Hematopoietic multipotent progenitor cell treated with erythropoietin and hydrocortisone succinate and interleukin-3 and kit ligand, for 4 days (in vitro differentiated cells): ENCODE measurements at places on chromosomes 2 and 18.
A peak's percentile ranks its signal among the peaks of the same experiment; 100 is the strongest.

- DNase-seq: no peak
These were observed 239.1 kb downstream of the MTX2 start for GRCh38 chr2:176508374-176508773.

- peak; percentile 34 for DNase-seq
These were observed 267.9 kb downstream of the LPIN1 start for GRCh38 chr2:12014088-12014960.

DNA sequence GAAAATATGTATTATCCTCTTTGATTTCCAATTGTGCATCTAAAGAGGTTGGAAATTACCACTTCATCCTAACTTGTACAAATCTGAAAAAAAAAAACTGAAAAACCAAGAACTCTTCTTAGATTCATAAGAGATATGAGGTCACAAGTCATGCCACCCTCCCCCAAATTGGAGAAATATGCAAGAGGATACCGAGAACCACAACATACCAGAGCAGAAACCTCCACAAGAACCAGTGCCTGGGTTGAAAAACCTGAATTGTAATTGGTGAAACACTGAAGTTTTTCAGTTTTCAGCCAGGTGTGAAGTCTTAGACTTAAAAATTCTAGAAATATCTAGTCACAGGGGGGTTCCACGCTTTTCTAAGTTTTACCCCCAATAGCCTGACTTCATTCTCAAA lies 1029.5 kb upstream of the LRRTM1 start:
- DNase-seq: no peak

DNA sequence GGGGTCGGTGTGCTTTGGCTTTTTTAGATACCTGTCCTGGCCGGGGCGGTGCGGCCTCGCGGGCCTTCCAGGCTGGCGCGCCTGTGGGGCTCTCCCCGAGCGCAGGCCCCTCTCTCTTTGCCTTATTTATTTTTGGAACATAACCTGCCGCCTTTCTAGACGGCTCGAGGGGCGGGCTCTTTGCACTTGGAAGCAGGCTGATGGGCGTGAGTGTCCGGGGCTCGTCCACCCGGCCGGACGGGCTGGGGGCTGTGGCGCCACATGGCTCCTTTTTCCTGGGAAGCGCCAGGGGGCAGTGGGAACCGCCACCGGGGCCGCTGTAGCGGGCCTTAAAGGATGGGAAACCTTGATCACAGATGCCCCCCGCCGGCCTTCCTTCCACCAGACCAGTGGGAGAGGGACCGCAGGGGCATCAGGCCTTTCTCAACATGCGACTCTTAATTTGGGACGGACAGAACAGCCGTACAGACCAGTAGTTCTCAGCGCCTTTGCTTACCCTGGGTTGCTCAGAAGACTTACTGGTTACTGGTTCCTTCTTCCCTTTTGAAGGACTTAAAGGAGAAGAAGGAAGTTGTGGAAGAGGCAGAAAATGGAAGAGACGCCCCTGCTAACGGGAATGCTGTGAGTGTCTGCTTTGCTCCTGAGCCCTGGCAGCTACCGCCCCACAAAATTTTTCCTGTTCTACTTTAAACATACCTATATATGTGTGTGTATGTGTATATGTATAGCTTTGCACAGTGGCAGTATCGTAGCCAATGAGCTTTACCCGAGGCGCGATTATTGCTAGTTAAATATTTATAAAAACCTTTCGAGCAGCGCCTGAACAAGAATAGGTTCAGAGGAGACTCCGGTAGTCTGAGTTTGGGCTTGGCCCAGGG lies 2.7 kb downstream of the PTMA start:
- DNase-seq: peak; percentile 53

- no peak for DNase-seq
These were observed 16.9 kb downstream of the CROCC2 start for GRCh38 chr2:240922982-240923537.

- no peak for DNase-seq
These were observed 319.8 kb upstream of the NCKAP5 start for GRCh38 chr2:133888107-133888506.

- no peak for DNase-seq
These were observed 166.1 kb downstream of the SMAD7 start for GRCh38 chr18:48784656-48785055.

- DNase-seq: no peak
These were observed 191.1 kb downstream of the STK39 start for GRCh38 chr2:168056242-168056787.

DNA sequence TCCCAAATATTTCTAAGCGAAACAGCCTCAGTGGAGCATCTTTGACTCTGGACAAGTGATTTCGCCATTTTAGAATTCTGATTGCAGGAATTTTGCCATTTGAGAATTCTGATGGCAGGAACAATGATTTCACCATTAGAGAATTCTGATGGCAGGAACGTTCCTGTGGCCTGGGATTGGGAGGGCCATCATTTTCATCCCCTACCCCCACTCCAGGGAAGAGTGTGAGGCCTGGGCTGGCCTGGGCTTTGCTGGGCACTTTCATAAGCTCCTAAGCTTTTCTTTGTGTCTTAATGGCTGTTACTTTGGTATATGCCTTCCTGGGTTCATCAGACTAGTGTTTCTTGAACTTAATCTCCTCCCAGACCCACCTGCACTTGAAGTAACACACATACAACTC lies 129.3 kb upstream of the EPAS1 start:
- no peak for DNase-seq
